ENCODE measurements at places on chromosomes 7 and 10.

DNA sequence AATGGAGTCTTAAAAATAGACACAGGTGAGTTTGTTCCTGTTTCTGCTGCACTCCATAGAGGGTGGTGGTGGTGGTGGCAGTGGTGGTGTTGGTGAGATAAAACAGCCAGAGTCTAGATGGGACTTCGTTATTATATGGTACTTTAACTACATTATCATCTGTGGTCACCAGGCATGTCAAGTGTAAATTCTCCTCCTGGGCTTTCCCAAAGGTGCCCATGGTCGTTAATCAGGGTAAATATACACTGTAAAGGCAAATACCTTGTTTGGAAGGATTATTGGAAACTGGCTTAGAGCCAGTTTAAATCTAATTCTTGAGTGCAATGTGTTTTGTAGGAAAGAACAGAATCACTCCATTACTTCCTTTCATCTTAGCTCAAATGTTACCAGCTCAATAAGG is 21.5 kb upstream of the COMMD3 start:
- DNase-seq = no peak

- DNase-seq = no peak
Measured at GRCh38 chr7:130505753-130506152, 13.9 kb downstream of the MEST start.

DNA sequence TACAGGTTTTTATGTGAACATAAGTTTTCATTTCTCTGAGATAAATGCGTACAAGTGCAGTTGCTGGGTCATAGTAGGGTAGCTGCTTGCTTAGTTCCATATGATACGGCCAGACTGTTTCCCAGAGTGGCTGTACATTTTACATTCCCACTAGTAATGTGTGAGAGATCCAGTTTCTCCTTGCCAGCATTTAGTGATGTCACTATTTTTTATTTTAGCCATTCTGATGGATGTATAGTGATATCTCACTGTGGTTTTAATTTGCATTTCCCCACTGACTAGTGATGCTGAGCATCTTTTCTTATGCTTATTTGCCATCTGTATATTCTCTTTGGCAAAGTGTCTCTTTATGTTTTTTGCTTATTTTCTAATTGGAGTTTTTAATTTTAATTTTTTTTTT is 4.2 kb downstream of the ZMIZ2 start:
- DNase-seq = no peak

- DNase-seq = no peak
Measured at GRCh38 chr7:46076527-46076926, 155.5 kb upstream of the IGFBP3 start.
